ENCODE measurements at places on chromosomes 2 and 18.
A peak's percentile ranks its signal among the peaks of the same experiment; 100 is the strongest.

DNA sequence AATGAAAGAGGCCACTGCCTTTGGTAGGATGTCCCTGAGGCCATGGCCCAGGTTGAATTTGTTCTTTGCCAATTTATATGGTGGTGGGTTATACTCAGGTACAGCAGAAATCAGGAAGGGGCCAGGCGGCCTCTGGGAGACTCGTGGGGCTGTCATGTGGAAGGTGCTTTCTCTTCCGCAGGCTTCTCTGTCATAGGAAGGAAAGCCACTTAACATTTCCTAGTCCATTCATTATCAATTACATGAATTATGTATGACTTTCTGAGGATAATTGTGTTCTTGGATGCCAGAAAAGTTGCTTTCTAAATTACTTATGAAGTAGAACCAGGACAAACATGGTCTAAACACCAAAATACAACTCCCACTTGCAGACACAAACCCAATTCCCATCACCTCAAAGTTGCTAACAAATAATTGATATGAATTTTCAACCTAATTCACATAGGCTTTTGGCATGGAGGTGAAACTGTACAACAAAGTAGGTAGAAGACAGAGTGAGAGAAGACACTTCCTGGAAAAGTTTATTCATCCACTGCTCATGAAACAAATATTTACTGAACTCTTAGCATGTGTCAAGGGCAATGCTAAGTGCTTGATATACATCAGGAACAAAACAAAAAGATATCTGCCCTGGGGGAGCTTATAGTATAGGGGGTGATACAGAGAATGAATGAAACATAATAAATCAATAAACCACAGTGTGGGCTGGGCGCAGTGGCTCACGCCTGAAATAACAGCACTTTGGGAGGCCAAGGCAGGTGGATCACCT lies 50.5 kb upstream of the CHMP1B start:
- DNase-seq, result no peak

GRCh38 chr2:207235621-207236020 lies 69.9 kb upstream of the KLF7 start:
- no peak for DNase-seq

DNA sequence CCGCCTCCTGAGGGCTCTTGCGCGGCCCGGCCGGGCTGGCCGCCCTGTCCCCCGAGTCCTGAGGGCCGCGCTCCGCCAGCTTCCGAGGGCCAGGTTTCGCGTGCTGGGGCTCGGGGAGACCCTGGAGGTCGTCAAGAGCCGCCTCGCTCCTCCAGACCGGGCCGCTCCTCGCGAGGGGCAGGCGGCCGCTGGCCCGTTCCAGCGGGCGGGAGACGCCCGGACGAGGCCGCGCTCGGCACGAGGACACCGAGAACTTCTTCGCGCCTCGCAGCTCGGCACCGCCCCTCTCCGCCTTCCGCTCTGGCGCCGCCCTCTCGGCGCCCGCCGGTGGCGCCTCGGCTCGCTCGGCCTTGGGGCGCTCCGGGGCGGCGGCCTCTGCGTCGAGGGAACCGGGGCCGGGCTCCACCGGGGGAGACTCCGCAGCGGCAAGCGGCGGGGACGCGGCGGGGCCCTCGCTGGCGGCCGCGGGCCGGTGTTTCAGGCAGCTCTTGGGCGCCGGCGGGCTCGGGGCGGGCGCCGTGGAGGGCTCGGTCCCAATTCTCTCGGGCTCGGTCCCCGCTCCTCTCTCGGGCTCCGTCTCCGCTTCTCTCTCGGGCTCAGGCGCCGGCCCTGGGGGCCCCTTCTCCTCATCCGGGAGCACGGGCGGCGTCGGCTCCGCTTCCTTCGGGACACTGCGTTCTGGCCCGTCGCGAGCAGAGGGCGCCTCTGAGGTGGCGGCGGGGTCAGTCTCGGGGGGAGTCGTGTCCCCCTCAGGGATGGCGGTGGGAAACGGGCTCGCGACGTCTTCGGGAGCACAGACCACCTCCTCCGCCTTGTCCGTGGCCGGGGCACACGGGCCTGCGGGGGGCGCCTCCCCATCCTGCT lies 91.6 kb upstream of the MGAT4A start:
- DNase-seq, result no peak

DNA sequence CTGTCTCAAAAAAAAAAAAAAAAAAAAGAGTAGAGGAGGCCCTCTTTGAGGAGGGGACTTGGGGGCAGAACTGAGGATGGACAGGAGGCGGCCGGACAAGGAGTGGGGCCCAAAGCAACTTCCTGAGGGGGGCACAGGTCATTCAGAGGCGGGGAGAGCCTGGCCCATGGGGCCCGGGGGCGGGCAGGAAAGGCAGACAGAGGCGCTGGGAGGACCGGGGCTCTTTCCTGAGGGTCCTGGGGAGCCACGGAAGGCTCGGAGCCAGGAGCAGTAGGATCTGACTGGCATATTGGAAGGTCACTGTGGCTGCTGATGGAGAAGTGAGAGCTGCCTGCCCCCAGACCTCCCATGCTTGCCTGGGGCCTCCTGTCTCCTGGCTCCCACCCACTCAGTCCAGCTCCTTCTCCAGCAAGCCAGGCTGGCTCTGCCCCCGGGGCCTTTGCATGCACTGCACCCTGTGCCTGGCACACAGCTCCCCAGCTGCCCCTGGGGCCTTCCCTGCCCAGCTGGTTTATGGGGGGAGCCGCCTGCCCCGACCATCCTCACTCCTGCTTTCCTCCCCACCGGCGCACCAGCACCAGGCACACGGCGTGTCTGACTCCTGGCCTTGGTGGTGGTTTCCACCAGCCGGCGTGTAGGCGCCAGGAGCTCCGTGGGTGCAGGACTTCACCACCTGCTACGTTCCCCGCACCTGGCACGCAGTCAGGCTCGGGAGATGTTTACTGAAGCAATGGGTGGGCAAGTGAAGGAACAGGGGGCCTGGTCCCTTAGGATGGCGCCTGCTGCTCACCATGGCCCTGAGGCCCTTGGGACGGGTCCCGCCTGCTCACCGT lies 5.6 kb downstream of the ESPNL start:
- peak; percentile 48 for DNase-seq

DNA sequence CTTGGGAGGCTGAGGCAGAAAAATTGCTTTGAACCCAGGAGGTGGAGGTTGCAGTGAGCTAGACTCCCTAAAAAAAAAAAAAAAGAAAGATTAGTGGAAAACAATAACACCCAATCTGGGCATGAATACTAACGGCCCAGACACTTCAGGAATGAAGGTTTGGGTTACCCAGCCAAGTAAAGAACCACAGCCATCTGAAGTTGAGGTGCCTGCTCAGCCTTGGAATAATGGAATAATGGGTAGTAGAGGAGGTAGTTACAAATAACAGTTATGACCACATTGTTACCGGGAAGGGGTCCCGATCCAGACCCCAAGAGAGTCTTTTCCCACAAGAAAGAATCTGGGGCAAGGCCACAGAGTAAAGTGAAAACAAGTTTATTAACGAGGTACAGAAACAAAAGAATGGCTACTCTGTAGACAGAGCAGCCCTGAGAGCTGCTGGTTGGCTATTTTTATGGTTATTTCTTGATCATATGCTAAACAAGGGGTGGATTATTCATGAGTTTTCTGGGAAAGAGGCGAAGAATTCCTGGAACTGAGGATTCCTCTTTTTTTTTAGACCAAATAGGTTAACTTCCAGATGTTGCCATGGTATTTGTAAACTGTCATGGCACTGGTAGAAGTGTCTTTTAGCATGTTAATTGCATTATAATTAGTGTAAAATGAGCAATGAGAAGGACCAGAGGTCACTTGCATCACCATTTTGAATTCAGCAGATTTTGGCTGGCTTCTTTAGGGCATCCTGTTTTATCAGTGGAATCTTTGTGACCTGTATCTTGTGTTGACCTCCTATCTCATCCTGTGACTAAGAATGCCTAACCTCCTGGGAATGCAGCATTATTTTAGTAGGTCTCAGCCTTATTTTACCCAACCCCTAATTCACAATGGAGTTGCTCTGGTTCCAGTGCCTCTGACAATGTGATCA lies 96.2 kb upstream of the HAAO start:
- DNase-seq, result no peak

GRCh38 chr18:44290366-44290977 lies 390.2 kb upstream of the SETBP1 start:
- no peak for DNase-seq

DNA sequence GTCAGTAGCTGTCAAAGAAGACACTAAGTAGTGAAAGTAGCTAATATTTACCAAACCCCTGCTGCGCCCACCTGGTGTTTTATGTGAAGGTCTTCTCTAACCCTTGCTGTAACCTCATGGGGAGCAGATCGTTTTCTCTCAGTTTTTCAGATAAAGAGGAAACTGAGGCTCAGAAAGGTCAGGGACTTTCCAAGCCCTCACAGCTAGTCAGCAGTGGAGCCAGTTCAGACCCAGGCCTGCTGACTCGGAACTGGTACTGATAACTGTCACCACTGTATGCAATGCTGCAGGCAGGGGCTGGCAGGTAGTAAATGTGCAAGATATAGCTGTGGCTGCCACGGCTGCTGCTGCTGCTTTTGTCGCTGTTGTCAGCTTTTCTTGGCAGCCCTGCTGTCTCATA lies 69.1 kb downstream of the LRRFIP1 start:
- DNase-seq, result no peak

- no peak for DNase-seq
These were observed 165.0 kb downstream of the ASB1 start for GRCh38 chr2:238591732-238592131.

- no peak for DNase-seq
These were observed 406.6 kb upstream of the MMADHC start for GRCh38 chr2:149994057-149994728.

- no peak for DNase-seq
These were observed 5.5 kb upstream of the ARL4C start for GRCh38 chr2:234502285-234502918.

- DNase-seq, result no peak
These were observed 128.0 kb downstream of the EPHA4 start for GRCh38 chr2:221444106-221444505.

DNA sequence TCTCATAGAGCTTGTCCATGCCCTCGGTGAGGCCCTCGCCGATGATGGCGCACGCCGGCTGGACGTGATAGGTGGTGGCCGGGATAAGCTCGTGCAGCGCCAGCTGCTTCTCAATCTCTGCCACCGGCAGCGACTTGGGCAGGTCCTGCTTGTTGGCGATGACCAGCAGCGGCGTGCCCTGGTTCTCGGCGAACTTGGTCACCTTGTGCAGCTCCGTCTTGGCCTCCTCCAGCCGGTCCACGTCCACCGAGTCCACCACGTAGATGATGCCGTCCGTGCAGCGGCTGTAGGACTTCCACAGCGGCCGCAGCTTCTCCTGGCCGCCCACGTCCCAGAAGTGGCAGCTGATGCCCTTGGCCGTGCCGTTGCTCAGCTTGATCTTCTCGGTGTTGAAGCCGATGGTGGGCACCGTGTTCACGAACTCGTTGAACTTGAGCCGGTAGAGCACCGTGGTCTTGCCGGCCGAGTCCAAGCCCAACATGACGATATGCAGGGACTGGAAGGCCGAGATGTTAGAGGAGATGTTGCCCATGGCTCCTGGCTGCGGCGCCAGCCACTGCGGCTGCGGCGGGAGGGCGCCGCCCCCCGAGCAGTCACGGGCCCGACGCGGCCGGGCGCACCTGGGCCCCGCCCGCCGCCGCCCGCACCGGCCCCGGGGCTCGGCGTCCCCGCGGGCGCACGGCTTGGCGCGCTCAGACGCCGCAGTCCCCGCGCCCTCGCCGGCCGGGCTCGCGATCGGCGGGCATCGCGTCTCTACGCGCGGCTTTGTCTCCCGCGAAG lies 636 bp downstream of the ARL4C start:
- no peak for DNase-seq

- DNase-seq, result no peak
These were observed 10.4 kb upstream of the KCNK3 start for GRCh38 chr2:26682155-26682554.

DNA sequence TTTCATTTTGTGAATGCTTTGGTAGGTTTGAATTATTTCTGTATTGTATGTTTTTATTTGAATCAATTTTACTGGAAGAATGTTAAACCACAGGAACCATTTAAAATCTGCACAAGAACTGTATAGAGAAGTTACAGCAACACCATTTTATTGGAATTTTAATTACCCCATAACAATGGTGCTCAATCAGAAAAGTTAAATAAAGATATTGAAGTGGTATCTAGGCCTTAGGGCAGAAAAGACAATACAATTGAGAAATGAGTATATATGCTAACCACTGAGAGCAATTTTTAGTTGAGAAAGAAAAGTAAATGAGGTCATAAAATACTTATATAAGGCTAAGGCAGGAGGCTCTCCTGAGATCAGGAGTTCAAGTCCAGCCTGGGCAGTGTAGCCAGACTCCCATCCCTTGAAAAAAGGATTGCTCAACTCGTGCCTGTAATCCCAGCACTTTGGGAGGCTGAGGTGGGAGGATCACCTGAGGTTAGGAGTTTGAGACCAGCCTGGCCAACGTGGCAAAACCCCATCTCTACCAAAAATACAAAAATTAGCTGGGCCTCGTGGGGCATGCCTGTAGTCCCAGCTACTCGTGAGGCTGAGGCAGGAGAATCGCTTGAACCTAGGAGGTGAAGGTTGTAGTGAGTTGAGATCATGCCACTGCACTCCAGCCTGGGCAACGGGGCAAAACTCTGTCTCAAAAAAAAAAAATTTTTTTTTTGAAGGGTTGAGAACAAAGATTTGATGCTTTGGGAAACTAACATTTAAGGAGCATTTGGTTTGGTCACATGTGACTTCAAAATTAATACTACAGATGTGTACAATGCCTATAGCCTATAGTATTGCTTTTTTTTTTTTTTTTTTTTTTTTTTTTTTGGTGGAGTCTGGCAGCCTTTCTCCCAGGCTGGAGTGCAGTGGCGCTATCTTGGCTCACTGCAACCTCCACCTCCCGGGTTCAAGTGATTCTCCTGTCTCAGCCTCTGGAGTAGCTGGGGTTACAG lies 212.9 kb upstream of the STON1 start:
- DNase-seq, result no peak

- DNase-seq, result no peak
These were observed 326.8 kb downstream of the AKAIN1 start for GRCh38 chr18:4870177-4870773.

DNA sequence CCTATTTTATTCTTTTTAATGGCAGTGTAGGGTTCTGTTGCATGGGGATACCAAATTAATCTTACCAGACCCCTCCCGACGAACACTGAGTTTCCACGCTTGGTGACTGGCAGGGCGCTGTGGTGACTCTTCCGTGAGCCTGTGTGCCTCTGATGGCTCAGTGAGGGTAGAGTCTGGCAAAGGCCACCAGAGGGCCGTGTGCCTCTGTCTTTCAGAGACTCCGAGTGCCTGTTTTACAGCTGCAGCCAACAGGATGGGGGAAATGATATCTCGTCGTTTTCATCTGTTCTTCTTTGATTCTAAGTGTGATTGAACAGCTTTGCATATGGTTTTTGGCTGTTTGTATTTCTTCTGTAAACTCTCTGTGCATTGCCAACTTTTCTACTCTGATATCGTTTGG lies 99.8 kb downstream of the ZNF236 start:
- DNase-seq, result no peak

- DNase-seq, result no peak
These were observed 222.0 kb upstream of the FN1 start for GRCh38 chr2:215657844-215658243.

- DNase-seq, result no peak
These were observed 11.9 kb upstream of the B3GNT7 start for GRCh38 chr2:231383416-231384108.
